ENCODE measurements at places on chromosomes 13 and 19. TPM values are rescaled to one million over a fixed set of nuclear protein-coding genes. Genes with fewer than 3 reads are reported as not detected.

Gene TMEM150B
- not detected for total RNA-seq

Gene RFX1
- 1.5 TPM for total RNA-seq

Gene CDX2
- total RNA-seq: not detected

Gene PCCA
- 20.8 TPM for total RNA-seq

Gene KRTDAP
- total RNA-seq: not detected

Gene FOXO1
- total RNA-seq: 17.5 TPM

Gene MPV17L2
- 9.4 TPM for total RNA-seq

Gene KLHL1
- not detected for total RNA-seq

Gene LENG9
- 7.5 TPM for total RNA-seq

Gene TSHZ3
- 2.3 TPM for total RNA-seq

Gene PCDH9
- total RNA-seq: 2.9 TPM

Gene ZNF577
- total RNA-seq: 3.9 TPM

Gene NANOS3
- total RNA-seq: not detected

Gene CEACAM20
- not detected for total RNA-seq

Gene RAB3D
- total RNA-seq: 32.2 TPM

Gene PSG7
- total RNA-seq: not detected

Gene KLK8
- not detected for total RNA-seq

Gene HIF3A
- total RNA-seq: 0.97 TPM

Gene PRR20D
- total RNA-seq: not detected

Gene SLITRK6
- total RNA-seq: not detected

Gene SMG9
- 3.2 TPM for total RNA-seq

Gene GIPC3
- total RNA-seq: 0.32 TPM

Gene PTPRS
- 20.5 TPM for total RNA-seq

Gene ZNF296
- total RNA-seq: under 0.01 TPM

Gene DACH1
- total RNA-seq: 4.5 TPM

Gene MRPL4
- total RNA-seq: 22.0 TPM

Gene IGFL2
- not detected for total RNA-seq

Gene OR7C1
- not detected for total RNA-seq

Gene NLRP9
- total RNA-seq: not detected

Gene ATXN8OS
- total RNA-seq: not detected

Data from epithelial cell of umbilical artery (primary cell).